NCI-H2081 treated with DMSO at 0.1 percent for 48 hours (cell line): ENCODE measurements at places on chromosomes 6 and 20.
A peak's percentile ranks its signal among the peaks of the same experiment; 100 is the strongest.

DNA sequence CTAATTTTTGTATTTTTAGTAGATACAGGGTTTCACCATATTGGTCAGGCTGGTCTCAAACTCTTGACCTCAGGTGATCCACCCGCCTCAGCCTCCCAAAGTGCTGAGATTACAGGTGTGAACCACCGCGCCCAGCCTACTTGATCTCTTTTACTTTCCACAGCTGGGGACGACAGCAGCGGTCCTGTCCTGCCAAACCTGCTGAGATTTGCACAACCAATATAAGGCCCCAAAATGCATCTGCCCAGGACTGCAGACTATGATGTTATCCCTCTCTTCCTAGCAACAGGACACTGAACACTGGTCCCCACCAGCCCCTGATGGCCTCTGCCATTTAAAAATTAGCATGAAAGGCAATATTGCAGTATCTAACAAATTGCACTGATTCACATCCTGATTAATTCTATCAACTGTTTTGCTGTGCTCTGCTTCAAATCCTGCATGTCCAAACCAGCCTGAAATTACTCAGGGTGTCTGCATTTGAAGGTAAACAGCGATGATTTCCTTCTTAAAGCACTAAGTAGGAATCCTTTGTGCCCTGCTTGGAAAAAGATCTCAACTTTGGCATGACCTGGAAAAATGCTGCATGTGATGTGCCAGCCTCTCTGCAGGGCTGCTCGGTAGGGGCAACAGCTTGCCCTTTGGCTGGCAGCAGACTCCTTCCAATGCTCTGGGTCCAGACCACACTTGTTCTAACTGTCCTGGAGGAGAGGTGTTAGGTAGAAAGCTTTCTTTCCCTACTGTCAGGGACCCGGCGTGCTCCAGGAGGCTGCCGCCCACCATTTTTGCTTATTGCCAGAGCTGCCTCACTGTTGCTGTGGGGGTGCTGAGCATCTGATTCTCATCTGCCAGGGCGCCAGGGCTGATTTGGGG, 27.4 kb upstream of the PXDC1 start:
- no peak for DNase-seq

DNA sequence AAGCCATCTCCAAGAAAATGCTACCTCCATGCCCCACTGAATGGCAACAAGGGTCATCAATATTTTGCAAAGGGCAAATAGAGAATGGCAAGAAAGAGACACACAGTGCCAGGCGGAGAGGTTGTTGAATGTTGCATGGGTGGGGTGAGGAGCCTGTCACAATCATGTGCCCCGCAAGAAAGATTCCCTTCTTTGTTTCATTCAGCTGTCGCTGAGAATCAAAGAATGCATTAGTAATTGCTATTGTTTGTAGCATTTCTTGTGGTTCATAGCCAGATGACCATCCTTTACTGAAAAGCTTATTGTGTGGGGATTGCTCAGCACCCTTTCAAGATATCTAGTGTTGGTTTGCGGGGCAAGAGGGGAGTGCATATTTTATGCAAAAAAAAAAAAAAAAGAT, 166.5 kb upstream of the QKI start:
- DNase-seq = no peak

GRCh38 chr6:5850848-5851255, 155.9 kb downstream of the NRN1 start:
- no peak for DNase-seq

GRCh38 chr20:41716436-41716835, 98.3 kb upstream of the CHD6 start:
- no peak for DNase-seq

- DNase-seq = peak; percentile 20
These were observed 778 bp upstream of the LIN28B start for GRCh38 chr6:104955927-104956730.

GRCh38 chr6:90326404-90327057, 29.9 kb upstream of the BACH2 start:
- no peak for DNase-seq

- no peak for DNase-seq
These were observed 74.5 kb upstream of the MRPS10 start for GRCh38 chr6:42292004-42292740.

DNA sequence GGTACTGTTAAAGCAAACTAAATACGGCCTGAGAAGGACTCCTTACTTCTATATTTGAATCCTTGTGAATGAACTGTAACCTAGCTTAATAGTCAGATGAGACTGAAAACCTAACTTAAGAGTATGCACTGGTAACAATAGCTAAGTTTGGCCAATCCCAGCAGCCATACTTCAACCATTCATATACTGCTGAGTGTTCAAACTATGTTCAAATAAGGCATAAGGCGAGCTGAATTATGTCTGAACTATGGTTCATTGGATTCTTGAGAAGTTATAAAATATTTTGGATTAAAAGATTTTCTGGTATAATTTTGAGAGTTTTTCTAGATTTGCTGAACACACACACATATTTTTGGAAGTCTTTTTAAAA, 2.2 kb downstream of the SMPDL3A start:
- no peak for DNase-seq

- peak; percentile 30 for DNase-seq
These were observed 580.3 kb upstream of the GJE1 start for GRCh38 chr6:141552463-141552862.

GRCh38 chr20:62832212-62832922, 15.5 kb downstream of the COL9A3 start:
- DNase-seq = no peak

DNA sequence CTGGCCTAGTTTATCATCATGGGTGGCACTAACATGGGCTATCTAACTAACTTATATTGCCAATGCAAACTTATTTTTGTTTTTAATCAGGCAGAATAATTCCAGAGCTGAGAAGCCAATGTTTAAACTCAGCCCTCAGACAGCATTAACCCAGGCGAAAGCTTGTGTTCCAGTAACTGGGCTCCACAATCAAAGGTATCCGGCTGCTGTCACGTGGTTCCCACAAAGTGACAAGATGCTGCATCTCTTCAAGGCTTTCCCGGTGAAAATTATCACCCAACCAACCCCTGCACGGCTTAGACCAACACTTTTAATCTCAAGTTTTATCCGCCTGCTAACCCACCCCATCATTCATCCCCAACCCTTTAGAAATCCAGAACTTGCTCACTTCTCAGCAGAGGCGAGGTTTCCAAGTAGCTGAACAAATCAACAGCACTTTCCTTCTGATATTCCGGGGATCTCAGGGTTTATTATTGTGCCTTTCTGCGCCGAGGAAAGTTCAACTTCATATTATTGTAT, 885 bp downstream of the MTCL3 start:
- no peak for DNase-seq

DNA sequence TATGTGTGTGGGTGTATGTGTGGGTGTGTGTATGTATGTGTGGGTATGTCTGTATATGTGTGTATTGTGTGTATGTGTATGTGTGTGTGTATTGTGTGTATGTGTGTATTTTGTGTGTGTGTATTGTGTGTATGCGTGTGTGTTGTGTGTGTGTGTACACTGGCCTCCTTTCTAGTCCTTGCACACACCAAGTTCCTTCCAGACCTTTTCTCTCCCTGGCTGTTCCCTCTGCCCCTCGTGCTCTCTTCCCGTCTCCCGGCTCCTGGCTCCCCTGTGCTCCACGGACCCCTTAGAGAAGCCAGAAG, 11.4 kb downstream of the VSTM2L start:
- no peak for DNase-seq

- no peak for DNase-seq
These were observed 39.2 kb upstream of the RNF8 start for GRCh38 chr6:37314487-37315156.

DNA sequence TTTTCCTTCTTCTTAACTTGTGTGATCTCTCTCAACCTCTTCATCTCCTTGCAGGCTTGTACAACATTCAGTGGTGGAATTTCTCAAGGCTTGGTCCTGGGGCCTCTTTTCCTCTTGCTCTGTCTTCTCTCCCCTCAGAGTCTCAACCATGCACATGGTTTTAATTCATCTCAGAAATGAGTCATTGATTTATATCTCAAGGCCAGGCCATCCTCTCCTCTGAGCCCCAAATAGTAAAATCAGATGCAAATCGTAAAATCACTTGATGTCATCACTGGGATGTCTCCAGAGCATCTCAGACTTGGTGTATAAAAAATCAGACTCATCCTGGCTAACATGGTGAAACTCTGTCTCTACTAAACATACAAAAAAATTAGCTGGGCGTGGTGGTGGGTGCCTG, 85.0 kb downstream of the FNDC1 start:
- DNase-seq = no peak

DNA sequence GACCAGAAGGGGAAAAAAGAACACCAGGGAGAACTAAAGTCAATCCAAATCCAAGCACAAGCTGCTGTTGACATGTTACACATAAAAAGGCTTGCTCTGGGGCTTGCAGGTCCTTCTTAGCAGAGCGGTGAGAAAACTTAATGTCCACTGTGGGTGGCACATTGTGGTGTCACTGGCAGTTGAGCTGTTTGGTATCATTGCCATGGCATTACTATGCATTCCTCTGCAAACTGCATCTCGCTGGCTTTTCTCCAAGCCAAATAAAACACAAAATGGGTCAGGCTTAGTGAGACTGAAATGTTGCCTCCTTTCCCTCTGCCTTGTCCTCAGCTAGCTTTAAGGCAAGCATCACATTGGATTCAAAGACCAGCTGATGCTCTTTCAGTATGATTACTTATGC, 40.9 kb downstream of the LY86 start:
- no peak for DNase-seq

- no peak for DNase-seq
These were observed 191.6 kb downstream of the DST start for GRCh38 chr6:56450882-56451739.

DNA sequence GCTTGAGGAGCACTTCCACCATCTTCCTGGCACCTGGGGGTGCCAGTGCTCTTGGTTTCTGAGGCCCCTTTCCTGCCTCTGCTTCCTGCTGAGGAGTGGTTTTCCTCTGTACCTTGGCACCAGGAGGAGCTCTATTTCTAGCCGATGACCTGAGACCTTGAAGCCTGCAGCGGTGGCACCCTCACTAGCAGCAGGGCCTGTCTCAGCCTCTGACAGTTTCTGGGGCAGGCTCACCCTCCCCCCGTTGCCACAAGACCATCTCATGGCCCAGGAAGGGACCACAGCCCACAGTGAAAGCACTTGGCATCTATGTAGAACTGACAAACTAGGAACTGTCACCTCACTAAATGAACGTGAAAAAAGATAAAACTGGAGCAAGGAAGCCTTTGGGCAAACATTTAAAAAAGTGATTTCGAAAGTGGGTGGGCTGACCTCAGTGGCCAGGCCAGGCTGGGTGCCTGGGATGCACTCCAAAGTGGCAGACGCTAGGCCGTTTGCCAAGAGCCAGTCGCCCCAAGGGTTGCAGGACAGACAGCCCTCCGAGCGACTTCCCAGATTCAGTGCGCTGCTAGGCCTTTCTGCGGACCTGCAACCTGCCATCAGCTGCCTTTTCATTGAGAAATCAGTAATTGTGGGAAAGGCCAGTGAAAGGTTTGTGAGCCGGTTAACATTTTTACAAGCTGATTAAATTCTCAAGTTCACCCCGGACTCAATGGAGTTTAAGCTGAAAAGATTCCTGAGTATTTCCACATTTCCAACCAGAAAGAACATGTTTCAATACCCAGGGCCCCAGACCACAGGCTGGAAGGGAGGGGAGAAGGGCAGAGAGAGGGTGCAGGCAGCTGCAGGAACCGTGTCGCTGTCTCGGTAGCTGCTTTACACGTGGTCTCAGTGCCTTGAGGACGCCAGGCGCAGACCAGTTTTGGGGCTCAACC, 303.7 kb downstream of the ESR1 start:
- DNase-seq = no peak

- no peak for DNase-seq
These were observed 230.9 kb downstream of the FOXC1 start for GRCh38 chr6:1840491-1841121.

- no peak for DNase-seq
These were observed 65.0 kb upstream of the SLC2A12 start for GRCh38 chr6:134117409-134117808.

GRCh38 chr6:68544450-68544849, 90.6 kb upstream of the ADGRB3 start:
- DNase-seq = no peak

DNA sequence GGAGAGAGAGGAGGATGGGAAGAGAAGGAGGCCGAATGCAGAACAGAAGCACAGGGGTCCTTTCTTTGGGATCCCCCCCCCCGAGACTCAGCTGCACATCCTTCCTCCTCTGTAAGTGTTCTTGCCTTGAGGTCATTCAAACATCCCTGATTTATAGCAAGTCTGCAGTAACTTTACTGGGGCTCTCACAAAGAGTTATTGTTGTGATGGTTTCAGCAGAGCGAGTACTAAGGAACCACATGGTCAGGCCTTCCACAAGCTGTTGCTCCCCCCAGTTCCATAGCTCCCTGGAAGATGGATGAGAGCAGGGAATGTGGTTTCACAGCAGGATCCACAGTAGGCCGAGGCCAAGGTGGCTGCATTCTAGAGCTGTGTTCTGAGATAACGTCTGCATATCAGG, 351.4 kb upstream of the CDH4 start:
- DNase-seq = no peak

- no peak for DNase-seq
These were observed 45.1 kb downstream of the OGFRL1 start for GRCh38 chr6:71333697-71334096.

DNA sequence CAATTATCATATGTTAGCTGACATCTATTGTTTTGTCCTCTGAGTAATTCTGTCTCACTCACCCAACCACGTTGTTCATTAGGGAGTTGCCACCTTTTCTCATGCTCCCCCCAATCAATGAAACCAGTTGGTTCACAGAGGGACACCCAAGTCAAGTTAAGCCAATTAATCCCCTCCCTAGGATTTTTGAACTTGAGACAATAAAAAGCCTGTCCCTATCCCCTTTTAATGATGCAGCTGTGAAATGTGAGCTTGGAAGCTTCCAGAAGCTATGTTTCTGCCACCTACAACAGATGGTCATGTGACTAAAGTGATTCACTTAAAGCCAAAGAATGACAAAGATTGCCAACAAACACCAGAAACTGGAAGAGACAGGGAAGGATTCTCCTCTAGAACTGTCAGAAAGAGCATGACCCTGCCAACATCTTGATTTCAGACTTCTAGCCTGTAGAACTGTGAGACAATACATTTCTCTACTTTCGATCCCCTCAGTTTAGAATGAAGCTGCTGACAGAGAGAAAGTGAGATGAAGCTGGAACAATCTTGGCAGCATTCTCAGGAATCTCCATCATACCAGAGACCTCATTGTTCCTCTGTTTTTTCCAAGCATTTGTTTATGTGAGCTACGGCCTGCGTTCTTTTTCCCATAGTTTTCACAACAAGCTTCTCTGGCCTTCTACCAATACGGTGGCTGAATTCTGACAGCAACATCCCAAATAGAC, 57.8 kb upstream of the TPD52L1 start:
- DNase-seq = no peak

DNA sequence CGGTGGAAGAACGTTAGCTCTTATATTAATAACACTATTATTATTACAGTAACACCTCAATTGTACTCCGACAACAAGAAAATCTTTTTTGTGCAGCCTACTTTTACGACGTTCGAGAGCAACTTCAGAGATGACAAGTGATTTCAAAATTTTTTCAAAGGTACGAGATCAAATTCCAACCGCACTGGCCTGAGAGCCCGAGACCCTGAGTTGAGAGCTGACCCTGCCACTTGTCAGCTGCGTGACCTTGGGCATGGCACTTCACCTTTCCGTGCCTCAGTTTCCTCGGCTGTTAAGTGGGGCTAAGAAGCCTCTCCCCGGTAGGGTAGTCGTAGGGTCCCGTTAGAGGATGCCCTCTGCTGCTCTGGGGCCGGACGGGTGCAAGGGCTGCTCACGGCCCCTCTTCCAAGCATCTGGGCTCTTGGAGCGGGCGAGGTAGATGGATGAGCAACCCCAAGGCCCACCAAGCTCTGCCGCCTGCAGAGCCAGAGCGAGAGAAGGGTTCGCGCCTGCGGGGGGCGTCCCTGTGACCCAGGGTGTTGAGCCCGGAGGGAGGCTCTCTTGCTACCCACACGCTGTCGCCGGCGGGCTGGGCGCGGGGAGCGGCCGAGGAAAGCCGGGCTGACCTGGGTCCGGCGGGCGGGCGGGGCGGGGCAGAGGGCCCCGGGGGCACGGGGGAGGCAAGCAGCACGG, 510 bp downstream of the NDRG3 start:
- DNase-seq = no peak
